ENCODE measurements at places on chromosomes 13 and 19.
A peak's percentile ranks its signal among the peaks of the same experiment; 100 is the strongest.

DNA sequence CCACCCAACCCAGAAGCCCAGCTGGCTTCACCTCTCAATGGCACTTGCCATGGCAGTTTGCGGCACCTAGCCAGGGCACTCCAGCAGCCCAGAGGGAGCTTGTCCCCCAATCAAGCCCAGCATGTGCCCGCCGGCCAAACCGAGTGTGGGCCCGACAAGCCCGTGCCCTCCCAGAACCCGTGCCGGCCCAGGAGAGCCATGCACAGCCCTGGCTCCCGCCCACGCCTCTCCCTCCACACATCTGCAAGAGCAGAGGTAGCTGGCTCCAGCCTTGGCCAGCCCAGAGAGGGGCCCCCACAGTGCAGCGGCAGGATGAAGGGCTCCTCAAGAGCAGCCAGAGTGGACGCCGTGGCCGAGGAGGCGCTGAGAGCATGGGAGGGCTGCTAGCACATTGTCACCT is 2278.0 kb upstream of the PCDH20 start:
- DNase-seq, result no peak

- no peak for DNase-seq
Observed at GRCh38 chr19:30932854-30933253, 416.4 kb downstream of the TSHZ3 start.

GRCh38 chr13:41127701-41128100 is 4.9 kb downstream of the KBTBD6 start:
- DNase-seq, result no peak

GRCh38 chr19:12793290-12794195 is 2.3 kb downstream of the JUNB start:
- DNase-seq, result peak; percentile 95

GRCh38 chr13:86757236-86757978 is 913.8 kb upstream of the SLITRK5 start:
- no peak for DNase-seq

DNA sequence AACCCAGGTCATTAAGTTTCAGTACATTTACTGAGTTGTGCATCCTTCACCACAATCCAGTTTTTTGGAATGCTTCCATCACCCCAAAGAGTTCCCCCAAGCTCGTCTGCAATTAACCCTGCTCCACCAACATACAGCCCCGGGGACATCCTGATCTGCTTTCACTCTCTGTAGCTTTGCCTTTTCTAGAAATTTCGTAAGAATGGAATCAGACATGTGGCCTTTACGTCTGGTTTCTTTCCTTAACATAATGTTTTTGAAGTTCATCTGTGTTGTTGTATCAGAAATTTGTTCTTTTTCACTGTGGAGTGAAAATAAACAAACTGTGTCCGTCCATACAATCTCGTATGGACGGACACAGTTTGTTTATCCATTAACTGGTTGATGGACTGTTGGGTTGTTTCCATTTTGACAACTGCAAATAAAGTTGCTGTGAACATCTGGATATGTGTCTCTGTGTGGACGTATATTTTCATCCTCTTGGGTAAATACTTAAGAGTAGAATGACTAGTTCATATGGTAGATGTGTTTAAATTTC is 2.9 kb downstream of the KLHL26 start:
- DNase-seq, result no peak

DNA sequence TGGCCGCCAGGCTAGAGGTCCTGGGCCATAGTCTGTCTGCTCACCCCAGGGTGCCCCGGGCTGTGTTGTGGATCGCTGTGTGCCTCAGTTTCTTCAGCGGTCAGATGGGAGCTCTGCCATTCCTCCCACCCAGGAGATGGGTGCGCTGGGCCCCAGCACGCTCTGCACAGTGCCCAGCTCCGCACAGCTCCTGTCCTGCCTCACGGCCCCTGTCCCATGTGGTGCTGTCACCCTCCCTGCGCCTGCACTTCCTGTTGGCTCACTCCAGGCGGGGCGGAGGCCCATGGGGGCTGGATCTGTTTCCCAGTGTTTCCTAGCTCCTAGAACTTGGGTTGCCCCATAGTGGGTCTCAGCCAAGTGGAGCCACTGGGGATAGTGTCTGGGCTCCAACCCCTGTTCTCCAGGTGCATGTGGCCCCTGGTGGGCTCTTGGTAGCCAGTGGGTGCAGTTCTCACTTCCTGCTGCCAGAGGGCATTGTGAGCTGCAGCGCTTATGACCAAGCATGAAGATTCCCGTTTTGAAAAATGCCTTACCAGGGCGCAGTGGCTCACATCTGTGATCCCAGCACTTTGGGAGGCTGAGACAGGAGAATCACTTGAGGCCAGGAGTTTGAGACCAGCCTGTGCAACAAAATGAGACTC is 69.8 kb downstream of the KDM4B start:
- peak; percentile 54 for DNase-seq

- DNase-seq, result no peak
Observed at GRCh38 chr13:102291587-102292218, 110.1 kb downstream of the FGF14 start.

DNA sequence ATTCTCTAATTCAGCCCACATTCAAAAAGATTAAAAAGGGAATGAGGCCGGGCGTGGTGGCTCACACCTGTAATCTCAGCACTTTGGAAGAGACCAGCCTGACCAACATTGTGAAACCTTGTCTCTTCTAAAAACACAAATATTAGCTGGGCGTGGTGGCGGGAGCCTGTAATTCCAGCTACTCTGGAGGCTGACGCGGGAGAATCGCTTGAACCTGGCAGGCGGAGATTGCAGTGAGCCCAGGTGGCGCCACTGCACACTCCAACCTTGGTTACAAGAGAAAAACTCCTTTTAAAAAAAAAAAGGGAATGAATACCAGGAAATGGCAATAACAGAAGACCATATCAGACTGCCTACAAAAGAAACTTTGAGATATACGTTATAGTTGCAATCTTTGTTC is 1244.5 kb downstream of the PCDH9 start:
- DNase-seq, result no peak

DNA sequence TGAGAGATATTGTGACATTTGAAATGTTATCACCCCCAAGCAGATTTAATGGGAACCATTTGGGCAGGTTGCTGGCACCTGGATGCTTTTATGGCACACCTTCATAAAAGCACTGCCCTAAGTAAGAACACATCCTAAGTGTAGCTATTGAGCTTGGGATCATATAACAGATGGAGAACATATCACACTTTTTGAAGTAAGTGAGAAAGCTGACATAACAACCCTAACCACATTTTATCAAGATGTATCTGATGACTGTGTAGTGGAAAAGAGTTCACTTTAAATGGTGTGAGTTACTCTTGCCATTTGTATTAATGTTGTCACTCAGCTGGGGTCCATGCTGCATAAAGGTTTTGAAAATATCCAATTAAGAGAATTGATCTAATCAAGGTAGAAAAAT is 287.9 kb downstream of the DCLK1 start:
- no peak for DNase-seq

GRCh38 chr13:93473441-93474270 is 247.0 kb downstream of the GPC6 start:
- no peak for DNase-seq

DNA sequence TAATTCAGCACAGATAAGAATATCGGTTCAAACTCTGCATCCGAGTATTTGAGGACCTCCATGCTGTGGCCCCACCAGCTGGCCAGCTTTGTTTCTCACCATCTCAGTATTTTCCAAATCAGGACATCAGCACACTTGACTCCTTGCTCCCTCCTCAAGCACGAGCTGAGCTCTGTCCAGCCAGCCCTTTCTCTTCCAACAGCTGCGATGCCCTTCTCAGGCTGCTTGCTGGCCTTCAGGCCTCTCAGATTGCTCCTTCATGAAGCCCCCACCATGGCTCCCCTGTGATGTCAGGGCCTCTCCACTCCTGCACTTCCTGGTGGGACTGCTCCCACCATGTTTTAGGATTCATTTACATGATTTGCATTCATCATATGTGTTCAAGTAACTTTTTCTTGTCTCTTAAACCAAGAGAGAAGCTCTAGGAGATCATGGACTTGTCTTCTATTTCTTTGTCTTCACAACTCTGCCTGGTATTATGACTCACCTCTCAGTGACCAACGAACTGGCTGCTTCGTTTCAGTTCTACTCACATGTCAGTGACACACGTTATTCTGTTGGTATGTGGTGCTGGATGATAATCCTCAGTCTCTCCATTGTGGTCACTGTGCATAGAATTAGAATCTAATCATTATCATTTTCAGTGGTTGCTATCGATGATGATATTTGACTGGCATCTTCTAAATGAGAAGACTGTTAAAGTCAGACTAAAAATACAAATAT is 471.7 kb downstream of the EFNB2 start:
- peak; percentile 63 for DNase-seq

- DNase-seq, result no peak
Observed at GRCh38 chr13:89897681-89898080, 1449.8 kb upstream of the MIR17HG start.

- no peak for DNase-seq
Observed at GRCh38 chr13:102039264-102039663, 362.6 kb downstream of the FGF14 start.

DNA sequence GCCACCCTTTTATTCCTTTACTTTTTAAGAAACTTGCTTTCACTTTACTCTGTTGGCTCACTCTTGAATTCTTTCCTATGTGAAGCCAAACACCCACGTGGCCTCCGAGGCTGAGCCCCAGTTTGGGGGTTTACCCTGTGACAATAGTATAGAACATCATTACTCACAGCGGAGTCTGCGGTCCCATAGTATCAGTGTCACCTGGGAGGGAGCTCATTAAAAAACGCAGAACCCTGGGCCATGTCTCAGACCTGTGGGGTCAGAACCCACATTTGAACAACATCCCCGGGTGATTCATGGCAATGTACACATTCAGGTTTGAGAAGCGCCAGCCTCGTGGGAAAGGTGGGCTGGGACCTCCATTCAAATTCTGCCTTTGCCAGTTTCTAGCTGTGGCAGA is 36.0 kb upstream of the UBL3 start:
- DNase-seq, result no peak

GRCh38 chr13:46630431-46631178 is 77.6 kb downstream of the LRCH1 start:
- no peak for DNase-seq

DNA sequence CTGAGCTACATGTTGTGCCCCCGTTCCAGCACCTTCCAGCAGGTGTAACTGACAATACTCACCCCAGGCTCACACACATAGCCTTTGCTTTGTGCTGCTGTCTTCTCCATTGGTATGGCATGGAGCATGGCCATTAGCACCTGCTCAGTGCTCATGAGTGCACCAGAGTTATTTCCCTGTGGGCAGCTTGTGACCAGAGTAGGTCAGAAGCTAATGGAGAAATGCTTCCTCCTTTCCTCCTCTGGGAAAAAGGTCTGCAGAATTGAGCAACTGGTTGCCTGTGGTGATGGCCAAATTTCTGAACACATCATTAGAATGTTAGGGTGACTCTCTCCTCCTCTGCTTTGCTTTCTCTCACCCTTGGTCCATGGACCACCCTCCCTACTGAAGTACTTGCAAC is 344.5 kb upstream of the TMTC4 start:
- no peak for DNase-seq

DNA sequence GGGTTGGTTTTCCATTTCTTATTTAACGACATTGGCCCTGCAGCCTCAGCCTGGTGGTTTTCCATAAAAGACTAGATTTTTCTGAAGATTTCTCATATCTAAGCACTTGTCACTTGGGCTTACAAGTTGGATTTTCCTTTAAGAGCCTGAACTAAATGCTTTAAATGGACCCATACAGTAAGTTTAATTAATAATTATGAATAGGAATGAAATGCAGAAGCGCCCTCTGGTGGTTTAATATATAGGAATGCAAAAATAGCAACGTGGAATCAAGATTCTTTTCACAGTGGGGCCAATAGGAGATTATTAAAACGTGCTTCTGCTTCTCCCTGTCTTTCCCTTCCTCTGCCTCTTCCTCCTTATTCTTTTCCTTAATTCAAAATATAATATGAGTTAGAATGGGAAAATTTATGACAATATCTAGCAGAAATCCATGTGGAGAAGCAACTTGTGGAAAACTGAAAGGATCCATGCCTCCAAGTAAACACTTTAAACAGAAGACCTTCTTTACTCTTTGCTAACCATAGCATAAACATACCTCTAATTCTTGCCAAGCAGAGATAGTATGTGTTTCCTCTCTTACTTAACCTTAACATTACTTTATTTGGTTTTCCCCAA is 324.0 kb downstream of the GPC5 start:
- DNase-seq, result peak; percentile 0

DNA sequence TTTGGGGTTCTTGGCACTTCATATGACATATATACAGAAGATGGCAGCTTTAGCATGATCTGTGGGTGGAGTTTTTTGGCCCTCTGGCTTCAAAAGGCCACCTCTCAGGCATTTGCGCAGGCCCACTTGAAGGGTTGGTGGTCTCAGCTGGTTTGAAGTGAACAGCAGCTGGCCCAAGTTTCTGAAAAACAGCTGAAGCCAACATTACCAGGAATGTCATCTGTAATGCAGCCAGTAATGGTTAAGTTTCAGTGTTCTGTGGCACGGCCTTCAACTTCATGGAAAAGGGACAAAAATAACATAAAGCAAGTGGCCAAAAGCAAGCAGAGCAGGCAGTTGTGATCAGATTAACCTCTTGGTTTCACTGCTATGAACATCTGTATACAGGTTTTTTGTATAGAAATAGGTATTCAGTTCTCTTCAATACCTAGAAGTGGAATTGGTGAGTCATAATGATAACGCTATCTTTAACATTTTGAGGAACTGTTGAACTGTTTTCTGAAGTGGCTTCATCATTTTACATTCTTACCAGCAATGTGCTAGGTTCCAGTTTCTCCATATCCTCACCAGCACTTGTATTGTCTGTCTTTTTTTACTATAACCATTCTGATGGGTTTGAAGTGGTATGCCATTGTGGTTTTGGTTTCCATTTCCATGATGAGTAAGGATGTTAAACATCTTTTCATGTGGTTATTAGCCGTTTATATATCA is 245.4 kb downstream of the SHISA2 start:
- no peak for DNase-seq

- no peak for DNase-seq
Observed at GRCh38 chr19:40057166-40057565, 1.1 kb upstream of the ZNF780B start.

GRCh38 chr13:22198001-22198400 is 527.1 kb downstream of the FGF9 start:
- no peak for DNase-seq

DNA sequence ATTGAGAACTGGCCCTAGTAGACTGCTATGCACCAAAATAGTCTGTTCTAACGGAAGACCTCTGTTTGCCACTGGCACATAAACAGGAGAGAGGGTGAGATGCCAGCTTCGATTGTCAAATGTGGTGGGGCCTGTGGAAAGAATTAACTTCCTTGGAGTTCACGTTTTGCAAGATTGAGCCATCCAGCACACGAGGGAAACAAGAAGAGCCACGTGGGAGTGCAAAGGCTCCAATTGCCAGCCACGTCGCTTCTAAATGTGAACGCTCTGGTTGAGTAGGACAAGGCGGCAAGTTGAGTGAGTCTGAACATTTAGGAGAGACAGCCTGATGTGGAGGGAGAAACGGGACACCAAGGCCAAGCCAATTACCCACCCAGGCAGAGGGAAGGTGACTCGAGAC is 409.1 kb downstream of the FGF9 start:
- DNase-seq, result no peak

GRCh38 chr13:98648686-98649085 is 71.8 kb upstream of the STK24 start:
- peak; percentile 12 for DNase-seq

- no peak for DNase-seq
Observed at GRCh38 chr13:40171566-40171965, 494.9 kb downstream of the FOXO1 start.

GRCh38 chr13:78194904-78195639 is 276.4 kb upstream of the EDNRB start:
- no peak for DNase-seq
